CD4-positive, alpha-beta T cell treated with Interleukin-4 for 4 hours (primary cell): ENCODE measurements at places on chromosomes 13 and 19.

GRCh38 chr13:23288995-23289394 lies 108.2 kb downstream of the SGCG start:
- DNase-seq, result no peak

GRCh38 chr13:59475911-59476310 lies 687.8 kb downstream of the DIAPH3 start:
- no peak for DNase-seq

GRCh38 chr13:41458187-41458760 lies 924 bp downstream of the RGCC start:
- peak; percentile 46 for DNase-seq

- DNase-seq, result peak; percentile 23
These were observed 846 bp upstream of the PRKACA start for GRCh38 chr19:14118165-14119051.

DNA sequence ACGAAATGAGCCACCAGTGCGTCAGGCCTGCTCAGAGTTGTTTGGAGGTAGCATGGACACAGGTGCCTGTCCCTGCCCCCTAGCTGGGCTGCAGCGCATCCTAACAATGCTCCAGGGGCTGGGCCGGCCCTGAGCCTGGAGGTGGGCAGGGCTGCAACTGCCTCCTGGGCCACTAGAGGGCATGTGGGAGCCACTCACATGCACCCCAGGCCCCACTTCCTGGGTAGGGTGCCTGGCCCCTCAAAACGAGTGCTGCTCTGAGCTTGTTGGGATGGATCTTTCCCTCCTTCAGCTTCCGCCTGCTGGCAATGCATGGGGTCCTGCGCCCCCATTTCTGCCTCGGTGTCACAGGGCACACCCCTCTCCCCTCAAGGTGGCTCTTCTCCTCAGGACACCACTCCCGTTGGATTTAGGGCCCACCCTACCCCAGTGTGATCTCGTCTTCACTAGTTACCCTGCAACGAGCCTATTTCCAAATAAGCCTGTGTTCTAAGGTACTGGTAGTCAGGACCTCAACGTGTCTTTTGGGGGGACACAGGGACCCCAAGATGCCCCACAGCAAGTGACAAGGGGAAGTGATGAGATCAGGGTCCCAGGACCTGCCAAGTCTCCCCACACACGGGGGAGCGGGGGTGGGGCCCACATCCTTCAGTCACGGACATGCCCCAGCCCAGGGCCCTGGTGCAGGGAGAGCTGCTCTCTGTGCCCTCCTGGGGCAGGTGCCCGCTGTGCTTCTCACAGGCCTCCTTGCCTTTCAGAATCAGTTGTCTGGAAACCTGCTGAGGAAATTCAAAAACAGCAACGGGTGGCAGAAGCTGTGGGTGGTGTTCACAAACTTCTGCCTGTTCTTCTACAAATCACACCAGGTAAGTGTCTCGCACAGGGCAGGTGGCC lies 131.3 kb downstream of the STK24 start:
- DNase-seq, result peak; percentile 66

- no peak for DNase-seq
These were observed 6.1 kb upstream of the CEACAM7 start for GRCh38 chr19:41694196-41694595.

DNA sequence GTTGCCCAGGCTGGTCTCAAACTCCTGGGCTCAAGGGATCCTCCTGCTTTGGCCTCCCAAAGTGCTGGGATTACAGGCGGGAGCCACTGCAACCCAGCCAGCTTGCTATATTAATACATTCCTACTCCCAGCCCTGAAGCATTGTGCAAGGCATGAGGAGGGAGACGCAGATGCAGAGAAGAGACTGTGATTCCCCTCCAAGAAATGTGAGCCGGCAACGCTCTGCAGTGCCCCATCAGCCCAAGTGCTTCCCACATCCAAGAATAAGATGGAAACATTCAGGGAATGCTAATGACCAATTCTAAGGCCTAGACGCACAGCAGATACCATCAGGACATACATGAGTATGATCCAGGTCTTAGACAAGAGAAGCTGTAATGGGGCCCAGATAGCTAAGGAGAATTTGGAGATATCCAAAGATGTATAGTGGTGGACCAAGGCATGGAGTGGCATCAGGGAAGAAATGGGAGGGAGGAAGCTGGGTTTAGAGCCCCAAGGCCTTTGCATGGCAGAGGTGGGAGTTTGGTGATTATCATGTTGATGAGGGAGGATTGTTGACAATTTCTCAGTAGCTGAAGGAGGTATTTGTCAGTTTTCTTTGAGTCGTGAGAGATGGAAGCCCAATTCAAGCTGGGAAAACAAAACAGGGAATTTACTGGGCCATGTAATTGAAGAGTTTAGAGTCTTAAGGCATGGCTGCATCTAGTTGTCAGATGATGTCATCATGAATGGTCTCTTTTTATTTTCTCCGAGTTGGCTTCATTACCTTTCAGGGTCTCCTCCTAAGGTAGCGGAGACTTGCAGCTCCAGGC lies 2.9 kb downstream of the PPM1N start:
- DNase-seq, result no peak

- no peak for DNase-seq
These were observed 67.1 kb upstream of the KPNA3 start for GRCh38 chr13:49859560-49859959.

GRCh38 chr13:50915565-50915964 lies 6.0 kb downstream of the RNASEH2B start:
- peak; percentile 13 for DNase-seq

DNA sequence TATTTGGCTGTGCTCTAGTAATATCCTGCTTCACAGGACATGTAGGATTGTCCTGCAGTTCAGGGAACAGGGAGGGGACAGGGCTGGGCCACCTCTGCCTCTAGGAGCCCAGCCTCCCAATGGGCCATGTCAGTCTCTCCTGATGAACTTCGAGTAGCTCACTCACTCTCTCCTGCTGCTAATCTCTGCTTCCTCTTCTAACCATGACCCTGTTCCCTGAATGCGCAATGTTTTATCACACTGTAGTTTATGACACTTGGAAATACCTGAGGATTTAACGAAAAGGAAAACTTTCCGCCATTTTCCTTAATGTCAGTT lies 9.2 kb downstream of the PARP4 start:
- no peak for DNase-seq

GRCh38 chr19:32873247-32873959 lies 3.8 kb upstream of the SLC7A9 start:
- no peak for DNase-seq

DNA sequence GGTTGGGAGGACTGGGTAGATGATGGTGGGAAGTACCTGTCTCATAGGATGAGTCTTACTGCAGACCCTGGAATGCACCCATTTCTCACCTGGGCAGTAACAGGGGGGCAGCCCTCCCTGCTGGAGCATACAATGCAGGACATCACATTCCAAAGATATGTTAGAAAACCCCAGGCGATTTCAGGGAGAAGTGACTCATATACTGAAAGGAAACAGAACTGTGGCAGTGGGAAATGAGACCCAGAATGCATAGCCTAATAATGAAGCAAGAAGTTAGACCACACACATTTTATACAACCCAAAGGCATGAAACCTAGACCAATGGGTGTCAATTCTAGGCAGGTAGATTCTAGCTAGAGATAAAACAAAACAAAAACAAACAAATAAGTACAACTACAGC lies 402.7 kb downstream of the IRS2 start:
- no peak for DNase-seq

DNA sequence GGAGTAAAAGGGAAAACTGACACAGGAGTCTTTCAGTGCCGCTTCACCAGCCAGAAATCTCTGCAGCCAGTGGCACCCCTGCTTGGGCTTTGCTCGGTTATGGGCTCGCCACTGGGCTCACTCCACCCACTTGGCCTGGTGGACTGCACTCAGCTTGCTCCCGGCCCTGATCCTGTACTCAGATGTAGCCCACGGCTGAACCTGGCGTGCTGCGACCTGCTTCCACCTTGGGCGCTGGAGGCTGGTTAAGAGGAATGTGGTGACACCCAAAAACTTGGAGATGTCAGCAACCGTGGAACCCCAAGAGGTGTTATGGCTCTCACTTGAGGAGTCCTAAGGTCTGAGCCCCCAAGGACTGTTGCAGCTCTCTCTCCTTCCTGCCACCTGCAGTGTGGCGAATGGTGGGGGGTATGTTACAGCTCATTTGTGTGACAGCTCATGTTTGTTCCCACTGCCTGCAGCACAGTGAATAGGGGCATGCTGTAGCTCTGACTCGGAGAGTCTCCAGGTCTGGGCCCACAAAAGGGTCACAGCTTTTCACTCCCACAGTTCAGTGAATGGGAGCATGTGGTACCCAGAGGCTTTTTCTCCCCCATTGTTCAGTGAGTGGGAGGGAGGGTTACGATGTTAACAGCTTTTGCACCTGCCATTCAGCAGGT lies 1124.5 kb upstream of the ATXN8OS start:
- DNase-seq, result no peak

- DNase-seq, result no peak
These were observed 13.8 kb downstream of the SIPA1L3 start for GRCh38 chr19:37920591-37921450.

DNA sequence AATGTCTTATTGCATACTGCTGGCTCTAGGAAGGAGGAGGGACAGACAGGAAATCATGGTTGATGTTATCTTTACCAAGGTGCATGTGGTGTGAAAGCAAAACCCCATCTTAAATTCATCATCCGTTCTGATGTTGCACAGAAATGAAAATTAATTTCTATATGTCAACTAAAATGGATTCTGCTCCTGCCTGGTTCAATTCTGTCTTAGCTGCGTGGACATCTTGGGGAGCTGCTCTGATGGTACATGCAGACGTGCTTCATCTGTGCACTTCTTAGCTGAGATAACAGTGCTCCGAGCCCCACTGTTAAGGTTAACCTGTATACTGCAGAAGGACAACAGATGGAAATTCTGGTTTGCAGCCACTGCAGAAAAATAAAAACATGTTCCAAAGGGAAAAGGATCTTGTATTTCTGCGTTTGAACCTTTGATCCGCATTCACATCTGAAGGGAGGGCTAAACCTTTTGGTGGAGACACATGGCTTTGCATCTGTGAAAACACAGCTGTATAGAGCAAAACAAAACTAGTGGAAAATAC lies 155.6 kb downstream of the TM9SF2 start:
- peak; percentile 78 for DNase-seq

- DNase-seq, result no peak
These were observed 40.2 kb downstream of the ELL start for GRCh38 chr19:18481505-18482222.

DNA sequence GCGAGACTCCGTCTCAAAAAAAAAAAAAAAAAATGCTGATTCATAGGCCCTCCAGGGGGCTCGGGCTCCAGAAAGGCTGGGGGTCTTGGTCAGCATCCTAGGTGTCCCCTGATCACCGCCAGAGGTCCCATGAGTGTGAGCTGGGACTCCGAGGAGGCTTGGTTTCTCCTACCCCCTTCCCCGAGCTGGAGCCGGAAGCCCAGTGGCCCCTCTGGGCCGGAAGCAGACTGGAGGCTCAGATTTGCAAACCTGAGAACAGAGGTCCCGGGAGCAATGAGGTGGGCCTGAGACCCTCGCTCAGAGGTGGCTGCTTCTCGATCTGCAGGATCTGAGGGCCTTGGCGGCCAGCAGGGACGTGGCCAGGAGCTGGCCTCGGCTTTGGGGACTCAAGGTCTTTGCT lies 41.5 kb downstream of the EFNA2 start:
- DNase-seq, result no peak

- peak; percentile 10 for DNase-seq
These were observed 20.1 kb downstream of the ZNF763 start for GRCh38 chr19:11984986-11985385.

DNA sequence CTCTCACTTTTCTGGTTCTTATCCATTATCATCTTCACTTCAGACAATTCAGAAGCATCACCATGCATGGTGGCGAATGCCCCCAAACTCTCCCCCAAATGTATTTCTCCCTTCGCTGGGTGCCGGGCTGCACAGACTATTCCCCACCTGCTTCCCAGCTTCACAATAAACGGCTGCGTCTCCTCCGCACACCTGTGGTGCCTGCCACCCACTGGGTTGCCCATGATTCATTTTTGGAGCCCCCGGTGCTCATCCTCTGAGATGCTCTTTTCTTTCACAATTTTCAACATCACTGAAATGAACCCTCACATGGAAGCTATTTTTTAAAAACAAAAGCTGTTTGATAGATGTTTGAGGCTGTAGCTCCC lies 2.8 kb upstream of the F10 start:
- no peak for DNase-seq

DNA sequence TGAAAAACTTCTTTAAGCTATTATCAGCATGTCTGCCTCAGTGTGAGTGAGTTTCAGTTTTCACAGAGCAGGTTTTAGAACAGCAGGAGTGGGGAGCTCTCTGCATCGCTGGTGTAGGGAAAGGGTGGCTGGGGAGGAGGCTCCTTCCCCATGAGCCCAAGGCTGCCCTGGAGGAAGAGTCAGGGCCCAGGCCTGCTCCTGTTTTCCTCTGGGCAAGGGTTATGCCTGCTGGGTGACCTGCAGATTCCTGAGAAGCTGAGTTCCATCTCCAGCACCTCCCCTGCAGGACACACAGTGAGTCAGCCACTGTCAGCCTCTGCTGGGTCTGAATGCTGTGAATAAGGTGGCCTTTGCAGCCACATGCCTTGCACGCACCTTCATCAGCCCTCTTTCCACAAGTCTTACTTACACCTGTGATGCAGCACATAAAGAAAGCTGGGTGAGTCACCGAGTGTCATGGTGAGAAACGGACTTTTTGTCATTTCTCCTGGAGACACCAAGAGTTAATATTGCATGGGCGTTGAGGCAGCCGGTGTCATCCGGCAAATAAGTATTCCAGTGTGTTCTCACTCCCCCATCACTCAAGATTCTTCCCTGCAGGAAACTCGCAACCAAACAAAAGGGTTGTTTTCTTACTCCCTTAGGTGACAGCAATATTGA lies 186.4 kb upstream of the KL start:
- DNase-seq, result no peak
